Suppressor macrophage (primary cell): ENCODE measurements at places on chromosomes 12 and 14.

- DNase-seq: peak; percentile 80
Measured at GRCh38 chr12:31687101-31687527, 27.6 kb downstream of the ETFBKMT start.

- DNase-seq: no peak
Measured at GRCh38 chr14:71733210-71733883, 198.9 kb upstream of the RGS6 start.

- DNase-seq: peak; percentile 95
Measured at GRCh38 chr14:31770271-31770670, 209.1 kb downstream of the NUBPL start.

- DNase-seq: no peak
Measured at GRCh38 chr12:2689393-2689792, 105.4 kb upstream of the FKBP4 start.

DNA sequence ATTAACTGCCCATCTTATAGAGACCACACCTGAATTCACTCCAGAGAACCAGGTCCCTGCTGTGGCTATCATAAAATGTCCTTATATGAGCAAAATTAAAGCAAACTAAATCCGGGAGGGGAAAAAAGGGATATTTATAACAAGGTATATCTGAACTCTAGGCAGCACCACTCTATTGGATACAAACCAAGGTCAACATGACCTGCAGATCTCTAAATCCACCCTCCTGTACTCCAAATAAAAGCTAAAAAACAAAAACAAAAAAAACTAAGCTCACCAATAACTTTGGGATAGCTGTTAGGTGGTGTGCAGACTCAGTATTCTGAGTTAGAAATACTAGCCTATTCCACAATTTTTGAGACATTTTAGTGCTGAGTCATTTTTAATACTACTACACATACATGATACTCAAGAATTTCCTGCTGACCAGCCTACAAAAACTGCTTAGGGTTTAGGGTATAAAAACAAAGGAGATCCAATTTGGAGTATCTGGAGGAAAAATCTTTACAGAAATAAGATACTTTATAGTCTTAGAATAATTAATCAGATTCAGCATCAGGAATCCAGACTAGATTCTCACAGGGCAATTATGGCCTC, 46.6 kb upstream of the LTBP2 start:
- DNase-seq: no peak

DNA sequence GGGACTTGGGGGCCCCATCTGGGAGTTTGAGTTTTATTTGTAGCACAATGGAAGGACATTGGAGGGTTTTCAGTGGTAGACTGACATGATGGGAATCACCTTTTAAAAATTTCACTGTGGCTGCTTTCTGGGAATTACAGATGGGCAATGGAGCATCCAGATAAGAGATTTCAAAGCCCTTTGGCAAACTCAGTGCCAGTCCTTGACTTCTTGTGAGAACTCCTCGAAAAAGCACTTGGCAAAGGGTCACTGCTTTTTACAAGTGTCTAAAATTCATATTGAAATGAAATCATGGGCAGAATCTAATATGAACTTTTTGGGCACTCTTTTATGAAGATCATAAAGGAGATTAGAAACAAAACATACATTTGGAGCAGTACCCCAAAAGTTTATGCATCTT, 34.3 kb upstream of the IGF1 start:
- no peak for DNase-seq

DNA sequence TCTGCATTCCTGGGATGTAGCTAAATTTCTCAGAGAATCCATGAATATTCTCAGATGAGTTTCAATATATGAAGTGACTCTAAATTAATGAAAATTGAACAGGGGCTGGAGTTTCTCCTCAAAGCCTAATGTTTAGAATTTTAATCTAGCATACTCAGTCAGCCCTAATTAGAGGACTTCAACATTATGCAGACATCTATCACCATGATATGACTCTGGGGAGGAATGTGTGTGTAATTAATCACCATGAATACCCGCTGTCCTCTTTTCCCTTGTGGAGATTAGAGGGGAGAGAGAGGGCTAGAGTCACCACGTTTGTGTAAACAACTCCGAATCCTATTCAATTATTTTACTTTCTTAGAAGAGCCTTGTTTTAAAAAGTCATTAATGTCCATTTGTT, 698.6 kb upstream of the MDGA2 start:
- no peak for DNase-seq
